ENCODE measurements at places on chromosomes 1 and 21.

DNA sequence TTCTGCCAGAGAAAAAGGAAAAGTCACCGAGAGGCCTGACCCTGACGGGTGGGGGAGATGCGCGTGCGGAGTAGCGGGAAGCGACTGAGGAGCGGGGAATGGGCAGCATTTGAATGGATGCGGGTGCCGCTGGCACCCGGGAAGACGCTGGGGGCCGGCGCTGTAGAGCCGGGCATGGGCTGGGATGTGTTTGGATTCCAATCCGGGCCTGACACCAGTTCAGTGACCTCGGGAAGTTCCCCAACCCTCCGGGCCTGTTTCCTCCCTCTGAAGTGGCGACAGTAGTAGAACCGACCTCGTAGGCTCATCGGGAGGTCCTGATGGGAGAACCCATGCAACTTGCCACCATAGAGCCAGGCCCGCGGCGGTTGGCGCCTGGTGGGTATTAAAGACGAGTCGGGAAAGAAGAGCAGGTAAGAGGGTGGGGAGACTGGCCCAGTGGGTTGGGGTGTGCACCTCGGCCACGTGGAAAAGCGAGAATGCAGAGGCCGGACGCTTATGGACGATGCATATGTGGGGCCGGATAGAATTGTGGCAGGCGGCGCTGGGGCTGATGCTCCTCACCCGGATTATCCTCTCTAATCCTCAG lies 642 bp upstream of the SLC16A1 start:
- no peak for DNase-seq

GRCh38 chr1:108799001-108799400 lies 52.5 kb downstream of the STXBP3 start:
- DNase-seq: no peak

DNA sequence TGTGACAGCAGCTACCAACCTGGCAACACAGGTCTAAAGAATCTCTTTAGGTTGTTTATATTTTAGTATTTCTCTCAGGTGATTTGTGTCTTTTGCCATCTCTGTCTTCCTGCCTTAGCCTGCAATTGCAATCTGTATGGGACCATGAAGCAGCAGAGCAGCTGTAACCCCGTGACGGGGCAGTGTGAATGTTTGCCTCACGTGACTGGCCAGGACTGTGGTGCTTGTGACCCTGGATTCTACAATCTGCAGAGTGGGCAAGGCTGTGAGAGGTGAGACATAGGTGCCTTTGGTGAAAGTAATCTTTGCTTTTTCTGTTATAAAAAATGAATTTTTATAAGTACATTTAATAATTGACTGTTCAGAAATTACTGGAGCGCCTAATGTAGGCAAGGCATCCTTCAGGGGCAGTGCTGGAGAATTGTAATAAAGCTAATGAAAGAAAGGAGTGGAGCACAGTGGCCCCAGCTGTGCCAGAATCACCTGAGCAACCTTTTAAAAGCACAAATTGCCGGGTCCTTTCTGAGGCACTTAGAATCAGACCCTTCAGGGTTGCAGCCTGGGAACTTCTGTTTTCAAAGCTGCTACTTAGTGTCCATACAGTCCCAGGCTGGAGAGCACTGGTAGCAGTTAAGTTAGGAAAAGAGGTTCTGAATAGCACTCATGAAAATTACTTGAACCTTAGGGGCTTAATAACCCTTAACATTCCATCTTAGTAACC lies 60.6 kb upstream of the LAMC2 start:
- no peak for DNase-seq

GRCh38 chr1:177444997-177445746 lies 274.4 kb downstream of the BRINP2 start:
- no peak for DNase-seq

DNA sequence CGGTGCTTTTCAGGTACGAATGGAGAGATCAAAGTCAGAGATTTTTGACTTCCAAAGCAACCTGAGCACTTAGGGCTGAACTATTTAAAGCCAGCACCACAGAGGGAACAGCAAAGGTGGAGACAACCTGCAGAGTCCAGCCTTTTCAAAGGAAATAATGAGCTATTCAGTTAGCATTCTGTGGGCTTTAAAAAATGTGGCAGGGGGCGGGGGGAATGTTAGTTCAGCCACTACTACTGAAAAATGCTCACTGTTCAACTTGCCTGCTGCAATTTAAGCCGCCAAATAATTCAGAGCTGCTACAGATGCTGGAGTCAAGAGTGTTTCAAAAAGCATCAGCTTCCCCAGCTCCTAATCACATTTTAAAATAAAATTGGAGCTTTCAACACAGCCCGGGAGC lies 473.3 kb upstream of the PLXNA2 start:
- DNase-seq: no peak

- no peak for DNase-seq
Observed at GRCh38 chr1:67619080-67619479, 65.9 kb upstream of the GADD45A start.

Measured in iPS-NIHi11 (cell line).